ENCODE measurements at places on chromosomes 12 and 14. TPM values are rescaled to one million over a fixed set of nuclear protein-coding genes. Genes with fewer than 3 reads are reported as not detected.

Gene KRT6C
- 11.7 TPM for total RNA-seq

Gene TMEM63C
- 1.9 TPM for total RNA-seq

Gene OSGEP
- total RNA-seq: 55.1 TPM

Gene CLEC14A
- not detected for total RNA-seq

Gene CAMKK2
- 26.3 TPM for total RNA-seq

Measured in hair follicular keratinocyte (primary cell).